ENCODE measurements at places on chromosomes 5 and 9. TPM values are rescaled to one million over a fixed set of nuclear protein-coding genes. Genes with fewer than 3 reads are reported as not detected.

GRCh38 chr5:58056546-58056945 is 403.3 kb downstream of the PLK2 start:
- H3K4me1 ChIP-seq, result no peaks in the 10 kb centered on the region
- H3K27ac ChIP-seq, result no peak overlapping the region
- DNase-seq, result no peak
- H3K27me3 ChIP-seq, result no peaks in the 10 kb centered on the region
- no peak overlapping the region for H3K4me3 ChIP-seq

DNA sequence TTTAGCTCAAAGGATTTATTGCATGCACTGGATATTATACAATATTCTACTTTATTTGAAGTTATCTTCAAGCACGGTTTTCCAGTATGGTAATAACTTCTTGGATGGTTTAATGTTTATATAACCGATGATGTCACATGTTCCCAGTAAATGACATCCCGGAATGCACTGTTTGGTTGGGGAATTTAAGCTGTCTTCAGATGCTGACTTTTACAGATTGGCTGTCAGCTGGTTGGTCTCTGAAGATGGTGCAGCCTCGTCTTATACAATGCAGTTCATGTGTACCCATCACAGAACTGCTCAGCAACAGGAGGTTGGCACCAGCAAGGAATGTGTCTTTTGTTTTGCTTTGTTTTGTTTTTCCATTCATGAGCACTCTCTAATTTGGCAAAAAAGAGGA is 143.8 kb downstream of the PRKACG start:
- H3K27ac ChIP-seq, result no peak overlapping the region
- H3K27me3 ChIP-seq, result no peaks in the 10 kb centered on the region
- H3K4me1 ChIP-seq, result no peaks in the 10 kb centered on the region
- no peak overlapping the region for H3K4me3 ChIP-seq
- no peaks in the 10 kb centered on the region for H3K36me3 ChIP-seq

- no peak overlapping the region for H3K4me3 ChIP-seq
- H3K27me3 ChIP-seq, result no peaks in the 10 kb centered on the region
- H3K27ac ChIP-seq, result no peak overlapping the region
- no peaks in the 10 kb centered on the region for H3K36me3 ChIP-seq
- DNase-seq, result no peak
These were observed 82.7 kb downstream of the DOCK8 start for GRCh38 chr9:297104-297972.

GRCh38 chr5:109350537-109351270 is 59.1 kb downstream of the PJA2 start:
- H3K36me3 ChIP-seq, result peaks cover 3% of the 10 kb centered on the region
- no peaks in the 10 kb centered on the region for H3K4me1 ChIP-seq
- no peak overlapping the region for H3K27ac ChIP-seq
- DNase-seq, result no peak
- no peak overlapping the region for H3K4me3 ChIP-seq

Gene GABRG2
- 0.86 TPM for total RNA-seq

- H3K36me3 ChIP-seq, result no peaks in the 10 kb centered on the region
- no peak overlapping the region for H3K27ac ChIP-seq
- no peak for DNase-seq
These were observed 63.6 kb upstream of the IL12B start for GRCh38 chr5:159393854-159394274.

- no peak overlapping the region for H3K27ac ChIP-seq
- no peak for DNase-seq
- H3K4me3 ChIP-seq, result no peak overlapping the region
- no peaks in the 10 kb centered on the region for H3K4me1 ChIP-seq
These were observed 898.5 kb downstream of the DNAH5 start for GRCh38 chr5:13045897-13046551.

DNA sequence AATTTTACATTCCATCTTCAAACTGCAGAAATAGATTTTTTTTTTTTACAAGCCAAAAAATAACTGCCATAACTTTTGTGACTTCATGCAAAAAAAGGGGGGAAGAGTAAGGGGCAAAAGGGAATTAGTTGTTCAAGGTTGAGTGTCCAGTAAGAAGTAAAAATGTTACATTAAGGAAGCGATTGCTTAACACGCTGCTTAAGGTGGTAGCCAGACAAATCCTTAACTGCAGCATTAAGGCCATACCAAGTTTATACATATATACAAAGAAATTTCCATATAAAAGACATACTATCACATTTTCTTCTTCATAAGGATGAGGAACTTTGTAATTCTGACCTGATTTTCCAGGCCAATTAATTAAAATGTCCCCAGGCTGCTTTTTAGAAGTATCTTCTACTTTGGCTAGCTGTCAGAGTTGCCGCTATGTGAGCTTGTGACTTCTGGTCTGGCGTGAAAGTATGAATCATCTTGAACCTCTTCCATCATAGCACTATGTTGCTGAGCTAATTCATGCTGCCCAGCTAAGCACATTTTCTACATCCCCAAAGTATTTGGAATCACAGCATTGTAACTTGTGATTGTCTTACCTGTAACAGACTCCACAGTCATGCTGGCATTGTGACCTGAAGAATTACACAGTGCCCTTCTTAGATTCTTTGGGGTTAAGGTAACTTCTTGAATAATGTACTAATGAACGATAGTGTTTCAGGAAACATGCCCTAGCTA is 40.0 kb downstream of the G3BP1 start:
- peaks cover 8% of the 10 kb centered on the region for H3K36me3 ChIP-seq
- no peak overlapping the region for H3K27ac ChIP-seq
- peaks cover 4% of the 10 kb centered on the region for H3K4me1 ChIP-seq
- no peak for DNase-seq
- H3K27me3 ChIP-seq, result no peaks in the 10 kb centered on the region
